ENCODE measurements at places on chromosomes 12 and 14.

DNA sequence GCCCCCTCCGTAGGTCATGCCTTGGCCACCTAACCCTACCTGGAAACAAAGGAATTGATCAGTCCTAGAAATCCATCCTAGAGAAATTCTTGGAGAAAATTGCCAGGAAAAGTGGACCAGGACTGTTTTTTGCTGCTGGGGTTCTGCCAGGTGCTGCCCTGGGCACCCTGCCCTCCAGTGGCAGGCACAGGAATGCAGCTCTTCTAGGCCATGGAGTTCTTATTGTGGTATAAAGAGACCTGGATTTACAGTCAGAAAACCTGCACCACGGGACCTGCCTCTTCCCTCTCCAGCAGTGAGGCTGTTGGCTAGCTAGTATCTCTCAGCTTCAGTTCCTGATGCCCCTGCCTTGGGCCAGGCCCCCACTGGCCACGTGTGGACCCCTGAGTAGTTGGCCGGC lies 59.7 kb downstream of the SLC24A4 start:
- no peak for DNase-seq

- DNase-seq: no peak
These were observed 91.6 kb upstream of the PTPRQ start for GRCh38 chr12:80352474-80352873.

- peak; percentile 57 for DNase-seq
These were observed 14.6 kb upstream of the RBM19 start for GRCh38 chr12:113980537-113981337.

GRCh38 chr12:534216-534615 lies 74.5 kb downstream of the B4GALNT3 start:
- DNase-seq: no peak

GRCh38 chr12:114030451-114030850 lies 64.3 kb upstream of the RBM19 start:
- no peak for DNase-seq

- no peak for DNase-seq
These were observed 86.1 kb downstream of the MGAT4C start for GRCh38 chr12:86170051-86170450.
